ENCODE measurements at places on chromosomes 1 and 21. TPM values are rescaled to one million over a fixed set of nuclear protein-coding genes. Genes with fewer than 3 reads are reported as not detected.

Gene OR2AK2
- total RNA-seq = not detected

Gene KIF1B
- 26.1 TPM for total RNA-seq

Gene CASQ2
- not detected for total RNA-seq

Gene OR2T11
- not detected for total RNA-seq

Gene COL18A1
- 403 TPM for total RNA-seq

Gene ELAVL4
- total RNA-seq = not detected

Gene CLIC6
- total RNA-seq = under 0.01 TPM
